Activated T-helper 1 cell treated with anti-CD3 and anti-CD28 coated beads, Interleukin-12 subunit alpha, Interleukin-12 subunit beta, Interleukin-2, Interleukin-4 antibody, amounts not matched to agents 30 ng/mL and 10 ng/mL and 1 ng/mL, durations not matched to agents 14 hours and 24 hours and 36 hours (primary cell): ENCODE measurements at places on chromosomes 11 and 22. TPM values are rescaled to one million over a fixed set of nuclear protein-coding genes. Genes with fewer than 3 reads are reported as not detected.

Gene TP53AIP1
- total RNA-seq: not detected in 2 replicates

GRCh38 chr11:94307101-94307791 is 2.9 kb downstream of the IZUMO1R start:
- no peak for DNase-seq

DNA sequence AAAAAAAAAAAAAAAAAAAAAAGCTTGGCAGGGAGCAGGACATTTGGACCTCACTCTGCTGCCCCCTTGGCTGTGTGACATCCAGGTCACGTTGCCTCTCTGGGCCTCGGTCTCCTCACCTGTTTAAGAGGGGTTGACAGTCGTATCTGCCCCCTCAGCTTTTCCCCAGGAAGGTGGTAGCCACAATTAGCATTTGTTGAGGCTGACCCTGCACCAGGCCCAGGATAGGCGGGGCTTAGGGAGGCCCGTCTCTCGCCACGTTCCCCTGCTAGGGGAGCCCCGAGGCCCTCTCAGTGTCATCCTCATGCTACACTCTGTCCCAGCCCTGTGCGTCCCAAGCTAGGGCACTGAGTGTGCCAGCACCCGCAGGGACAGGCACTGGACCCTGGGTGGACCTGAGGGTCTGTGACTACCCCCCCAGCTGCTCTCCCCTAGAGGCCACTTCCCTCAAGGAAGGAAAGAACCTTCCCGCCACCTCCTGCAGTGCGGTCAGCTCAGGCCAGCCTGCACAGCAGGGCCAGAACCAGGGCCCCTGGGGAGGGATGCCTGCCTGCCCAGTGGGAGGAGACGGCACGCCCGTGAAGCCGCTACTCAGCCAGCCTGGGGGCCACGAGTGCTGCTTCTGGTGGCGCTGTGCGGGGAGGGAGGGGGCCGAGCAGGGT is 38.5 kb upstream of the PPARA start:
- no peak for DNase-seq

DNA sequence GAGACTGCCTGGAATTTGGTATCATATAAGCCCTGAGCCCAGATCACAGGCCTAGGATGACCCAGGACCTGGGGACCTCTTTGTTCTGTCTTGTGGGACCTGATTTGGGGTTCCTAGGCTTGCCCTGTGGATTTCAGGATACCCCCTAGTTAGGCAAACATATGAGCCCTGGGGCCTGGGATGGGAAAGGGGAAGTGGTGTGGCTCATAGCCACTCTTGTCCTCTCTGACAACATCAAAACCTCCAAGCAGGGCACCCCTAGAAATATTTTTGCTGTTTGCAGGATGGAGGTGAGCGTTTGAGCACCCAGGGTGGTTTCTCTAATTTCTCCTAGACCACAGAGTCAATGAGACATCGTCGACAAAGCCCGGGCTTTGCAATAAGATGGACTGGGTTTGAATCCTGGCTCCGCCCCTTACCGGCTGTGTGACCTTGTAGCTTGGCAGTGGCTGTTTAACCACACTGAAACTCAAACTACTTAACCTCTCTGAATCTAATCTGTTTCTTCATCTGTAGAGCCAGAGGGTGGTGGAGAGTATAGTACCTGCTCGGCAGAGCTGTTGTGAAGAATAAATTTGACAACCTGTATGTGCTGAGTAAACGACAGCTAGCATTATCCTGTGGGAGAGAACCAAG is 5.3 kb upstream of the LRRC10B start:
- no peak for DNase-seq

DNA sequence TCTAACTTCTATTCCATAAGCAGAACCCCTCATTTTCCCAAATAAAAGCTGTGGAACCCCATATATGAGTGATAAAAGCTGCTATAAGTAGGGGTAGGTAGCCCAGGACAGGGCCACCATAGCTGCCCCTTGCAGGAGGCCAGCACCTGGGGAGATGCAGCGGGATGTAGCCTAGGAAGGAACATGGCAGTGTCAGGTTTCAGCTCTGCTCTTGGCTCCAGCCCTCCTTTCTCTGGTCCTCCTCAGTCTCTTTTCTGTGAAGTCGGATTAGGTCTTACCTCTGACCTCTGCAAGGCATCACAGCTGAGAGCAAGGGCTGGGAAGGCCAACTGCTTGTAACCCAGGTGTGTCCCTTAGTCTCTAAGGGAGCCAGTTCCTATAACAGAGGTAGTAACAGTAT is 135.6 kb downstream of the NAV2 start:
- no peak for DNase-seq

- no peak for DNase-seq
These were observed 15.5 kb downstream of the RBX1 start for GRCh38 chr22:40966726-40967085.

DNA sequence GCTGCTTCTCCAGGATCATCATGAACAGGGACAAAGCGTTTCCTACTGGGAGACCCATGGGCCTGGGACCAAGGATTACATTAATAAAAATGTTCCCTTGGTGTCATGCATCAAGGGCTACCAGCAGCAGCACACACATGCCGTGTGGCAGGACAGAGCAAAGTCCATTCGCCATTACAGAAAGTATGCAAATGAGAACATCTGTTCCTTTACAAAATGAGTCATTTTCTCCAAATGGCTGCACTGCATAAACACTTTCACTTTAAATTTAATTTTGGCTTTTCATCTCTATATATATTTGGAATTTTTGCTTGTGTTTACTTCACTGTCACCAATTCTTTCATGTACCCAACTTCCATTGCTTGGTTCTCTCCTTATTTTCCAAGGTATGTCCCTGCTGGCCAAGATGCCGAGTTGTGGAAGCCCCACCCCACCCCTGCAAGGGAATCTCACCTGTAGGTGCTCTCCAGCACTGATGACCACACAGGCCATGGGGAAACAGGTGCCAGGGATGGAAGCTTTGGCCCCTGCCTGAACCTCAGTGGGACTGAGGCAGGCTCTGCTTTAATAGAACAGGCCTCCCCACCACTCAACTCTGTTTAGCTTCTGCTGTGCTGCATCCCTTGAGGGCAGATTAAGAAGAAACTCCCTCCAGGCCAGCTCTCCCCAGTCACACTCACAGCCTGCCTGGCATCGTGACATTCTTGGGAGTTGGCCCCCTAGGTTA is 15.6 kb upstream of the GNAZ start:
- no peak for DNase-seq

DNA sequence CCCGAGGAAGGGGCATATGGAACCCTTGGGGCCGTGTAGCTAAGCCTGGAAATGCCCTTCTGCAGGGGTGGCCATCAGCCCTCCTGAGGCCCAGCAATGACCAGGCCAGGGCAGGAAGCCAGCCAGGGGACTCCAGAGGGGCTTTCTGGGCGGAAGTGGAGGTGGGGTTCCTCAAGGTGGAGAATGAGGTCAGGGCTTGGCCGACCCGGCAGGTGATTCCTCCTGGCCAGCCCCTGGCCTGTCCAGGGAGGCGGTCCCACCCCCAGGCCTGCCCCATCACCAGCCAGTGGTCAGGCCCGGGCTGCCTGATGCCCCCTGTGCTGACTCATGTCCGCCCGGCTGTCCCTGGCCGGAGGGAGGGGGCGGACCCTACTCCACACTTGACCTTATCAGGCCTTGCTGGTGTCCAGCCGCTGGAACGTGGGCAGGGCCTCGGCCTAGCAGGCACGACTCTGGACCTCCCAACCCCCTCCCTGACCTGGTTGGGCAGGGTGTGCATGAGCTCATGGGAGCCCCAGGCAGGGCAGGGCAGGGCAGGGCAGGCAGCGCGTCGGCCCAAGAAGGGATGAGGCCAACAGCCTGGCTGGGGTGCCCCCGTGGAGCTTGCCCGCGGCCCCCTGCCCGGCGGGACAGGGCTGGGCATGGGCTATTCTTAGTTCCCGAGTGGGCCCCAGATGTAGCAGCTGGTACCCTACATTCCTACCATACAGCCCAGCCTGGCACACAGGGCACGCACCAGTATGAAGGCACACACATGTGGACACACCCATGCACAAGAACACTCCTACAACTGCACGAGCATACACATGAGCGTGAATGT is 35.9 kb downstream of the RPL3 start:
- no peak for DNase-seq

DNA sequence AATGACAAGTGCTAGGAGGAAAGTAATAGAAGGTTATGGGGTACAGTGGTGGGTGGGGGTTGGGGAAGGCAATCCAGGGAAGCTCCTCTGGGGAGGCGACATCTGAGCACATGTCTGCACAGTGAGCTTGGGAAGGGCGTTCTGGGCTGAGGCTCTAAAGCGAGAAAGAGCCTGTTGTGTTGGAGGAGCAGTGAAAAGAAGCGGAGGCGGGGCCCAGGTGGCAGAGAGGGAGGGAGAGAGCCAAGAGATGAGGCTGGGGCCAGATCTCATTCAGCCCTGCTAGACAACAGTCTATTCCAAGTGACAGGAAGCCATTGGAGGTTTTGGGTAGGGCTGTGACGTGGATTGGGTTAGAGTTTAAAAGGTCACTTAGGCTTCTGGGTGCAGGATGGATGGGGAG is 55.3 kb upstream of the PARVG start:
- DNase-seq: no peak

DNA sequence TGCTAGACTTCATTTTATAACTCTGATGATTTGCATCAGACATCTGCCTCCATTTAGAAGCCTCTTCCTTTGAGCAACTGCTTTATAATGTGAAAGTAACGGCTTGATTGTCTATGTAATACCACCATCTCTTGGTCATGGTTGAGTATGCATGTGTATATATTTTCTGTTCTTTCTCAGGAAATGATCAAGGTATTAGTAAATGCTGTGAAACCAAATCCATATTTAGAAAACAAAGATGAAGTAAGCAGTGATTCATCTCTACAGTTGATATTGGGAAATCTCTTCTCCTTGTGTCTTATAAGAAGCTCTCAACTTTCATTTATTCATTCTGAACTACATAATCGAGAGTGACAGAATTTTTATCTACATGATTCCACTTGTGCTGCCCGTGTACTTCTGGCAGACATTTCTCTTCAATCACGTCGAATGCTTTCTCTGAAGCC is 104.6 kb upstream of the ANO3 start:
- no peak for DNase-seq

DNA sequence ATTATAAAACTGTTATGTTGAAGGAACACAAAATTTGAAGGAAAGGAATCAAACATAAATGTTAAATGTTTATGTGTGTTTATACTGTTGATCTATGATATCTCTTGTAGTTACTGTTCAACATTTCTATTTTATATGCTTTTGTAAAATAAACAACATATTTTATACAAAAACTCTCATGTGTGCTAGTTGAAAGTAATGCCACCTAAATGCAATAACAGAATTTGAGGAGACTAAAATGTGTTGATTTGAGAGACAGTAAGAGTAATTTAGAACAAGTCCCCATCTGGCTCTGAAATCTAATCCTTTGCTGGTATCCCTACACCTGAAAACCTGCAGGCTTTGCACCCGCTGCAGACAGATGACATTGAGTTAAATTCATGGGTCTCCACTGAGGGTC is 95.7 kb upstream of the TOP3B start:
- no peak for DNase-seq

- DNase-seq: no peak
These were observed 12.5 kb downstream of the HIRA start for GRCh38 chr22:19419086-19419463.
